ENCODE measurements at places on chromosomes 1 and 21.

GRCh38 chr1:91499904-91500755, 521 bp upstream of the CDC7 start:
- DNase-seq, result no peak

DNA sequence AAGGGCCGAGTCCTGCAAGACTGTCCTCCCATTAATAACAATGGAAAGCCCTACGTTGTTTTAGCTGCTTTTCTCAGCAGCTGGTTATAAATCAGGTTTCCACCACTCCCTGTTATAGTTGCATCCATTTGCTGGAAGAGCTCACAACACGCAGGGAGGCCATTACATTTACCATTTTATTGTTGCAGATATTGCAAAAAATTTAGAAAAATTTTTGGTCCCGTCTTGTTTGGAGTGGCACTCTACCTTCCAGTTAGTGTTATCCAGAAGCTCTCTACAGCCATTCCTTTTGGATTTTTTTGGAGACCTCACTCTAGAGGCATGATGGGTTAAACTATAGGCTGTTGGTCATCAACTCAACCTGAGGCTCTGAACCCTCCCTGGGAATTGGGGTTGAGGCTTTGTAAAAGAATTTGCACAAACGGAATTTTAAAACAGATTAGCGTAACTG, 1532.1 kb upstream of the TPTE start:
- DNase-seq, result no peak

- no peak for DNase-seq
These were observed 54.7 kb upstream of the SSBP3 start for GRCh38 chr1:54460861-54461387.

GRCh38 chr1:214952648-214953047, 129.9 kb upstream of the KCNK2 start:
- no peak for DNase-seq

DNA sequence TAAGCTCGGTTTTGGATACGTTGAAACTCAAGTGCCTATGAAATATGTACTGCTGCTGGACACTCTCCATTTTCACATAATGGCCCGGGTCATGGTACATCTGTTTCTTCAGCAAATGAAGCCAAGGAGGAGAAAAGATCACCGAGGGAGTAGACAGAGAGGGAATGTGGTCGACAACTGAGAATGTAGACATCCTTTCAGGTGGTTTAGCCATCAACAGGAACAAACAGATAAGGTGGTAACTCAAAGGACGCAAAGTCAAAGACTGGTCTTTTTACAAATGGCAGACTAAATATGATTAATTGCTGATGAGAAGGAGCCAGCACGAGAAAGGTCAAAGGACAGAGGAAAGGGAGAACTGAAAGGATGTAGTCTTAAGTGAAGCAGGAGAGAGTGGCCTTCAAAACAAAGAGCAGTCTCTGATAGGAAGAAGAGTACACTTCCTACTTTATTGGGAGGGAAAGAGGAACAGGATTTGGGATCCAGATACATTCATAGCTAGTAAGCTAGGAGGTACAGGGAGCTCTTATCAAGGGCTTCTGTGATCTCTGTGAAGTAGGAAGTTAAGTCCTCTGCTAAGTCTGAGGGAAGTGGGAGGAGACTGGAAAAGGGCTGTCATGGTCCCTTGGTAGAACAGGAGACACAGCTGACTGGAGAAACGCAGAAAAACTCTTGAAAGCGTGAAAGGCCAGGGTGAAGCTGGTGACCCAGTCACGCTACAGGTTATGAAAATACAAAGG, 28.3 kb downstream of the NUP133 start:
- DNase-seq, result no peak

DNA sequence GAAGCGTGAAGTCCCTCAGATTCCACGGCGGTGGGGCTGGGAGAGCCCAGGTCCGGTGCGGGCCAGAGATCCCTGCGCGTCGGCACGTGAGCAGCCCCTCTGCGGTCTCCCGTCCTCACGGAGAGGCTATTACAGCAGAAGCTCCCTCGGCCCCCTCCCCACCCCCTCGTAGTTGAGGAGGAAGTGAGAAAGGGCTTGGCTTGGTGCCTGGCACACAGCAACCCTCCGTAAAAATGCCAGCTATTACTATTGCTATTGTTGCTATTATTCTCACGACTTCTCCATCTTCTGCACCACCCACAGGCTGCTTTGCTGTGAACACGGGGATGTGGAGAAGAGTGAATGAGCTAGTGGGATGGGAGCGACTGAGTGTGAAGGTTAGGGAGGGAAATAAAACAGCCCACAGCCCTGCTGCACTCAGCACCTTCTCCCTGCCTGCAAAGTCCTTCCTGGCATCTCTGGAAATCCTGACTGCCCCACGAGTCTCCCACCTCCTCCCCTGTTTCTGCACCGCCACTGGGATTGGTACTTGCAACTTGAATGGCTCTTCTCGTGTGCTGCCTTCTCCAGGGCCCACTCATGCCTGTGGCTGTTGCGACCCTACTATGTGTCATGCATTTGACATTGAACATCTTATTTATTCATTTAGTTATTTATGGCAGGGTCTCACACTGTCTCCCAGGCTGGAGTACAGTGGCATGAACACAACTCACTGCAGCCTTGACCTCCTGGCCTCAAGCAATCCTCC, 26.6 kb downstream of the ZBTB18 start:
- DNase-seq, result no peak

- no peak for DNase-seq
These were observed 13.8 kb upstream of the SLC2A7 start for GRCh38 chr1:9039761-9040658.

DNA sequence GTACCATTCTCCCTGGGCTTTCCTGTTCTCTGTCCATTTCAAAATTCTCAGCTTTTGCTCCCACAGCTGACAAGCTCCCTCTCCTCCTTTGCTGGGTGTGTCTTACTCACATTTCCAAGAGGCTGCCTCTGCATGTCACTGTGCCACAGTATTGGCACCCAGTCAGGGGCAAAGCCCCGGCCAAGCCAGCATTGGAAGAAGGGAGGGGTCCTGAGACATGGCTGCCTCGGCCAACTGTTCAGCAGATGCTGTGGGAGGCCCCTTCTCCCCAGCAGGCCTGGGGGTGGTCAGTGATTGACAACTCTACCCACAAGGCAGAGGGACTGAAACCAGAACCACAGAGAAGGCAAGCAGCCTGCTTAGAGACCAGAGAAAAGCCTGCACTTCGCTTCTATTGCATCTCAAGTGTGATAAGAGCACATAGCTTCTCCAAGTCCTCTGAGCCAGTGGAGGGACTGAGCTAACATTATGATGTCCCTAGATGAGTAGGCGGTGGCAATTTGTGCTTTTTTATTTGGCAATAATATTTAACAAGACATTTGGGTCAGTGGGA, 294.1 kb downstream of the SIPA1L2 start:
- no peak for DNase-seq

- no peak for DNase-seq
These were observed 30.4 kb downstream of the B3GALNT2 start for GRCh38 chr1:235473806-235474205.

- no peak for DNase-seq
These were observed 48.6 kb downstream of the HIVEP3 start for GRCh38 chr1:41870076-41870562.

DNA sequence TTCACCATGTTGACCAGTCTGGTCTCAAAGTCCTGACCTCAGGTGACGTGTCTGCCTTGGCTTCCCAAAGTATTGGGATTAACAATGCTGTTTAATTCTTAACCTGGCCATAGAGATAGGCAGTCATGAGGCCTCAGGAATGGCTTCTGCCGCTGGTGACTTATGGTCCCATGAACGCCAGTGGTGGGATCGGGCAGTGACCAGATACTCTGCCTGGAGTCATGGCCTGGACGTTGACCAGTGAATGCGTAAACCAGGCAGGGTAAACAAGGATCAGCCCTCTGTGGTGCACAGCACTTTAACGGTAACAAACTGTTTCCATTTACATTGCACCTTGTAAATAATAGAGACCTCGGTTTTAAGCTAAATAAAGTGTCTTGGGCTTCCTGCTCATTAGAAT, 23.0 kb downstream of the MTARC1 start:
- no peak for DNase-seq

GRCh38 chr1:9108056-9108665, 20.7 kb downstream of the GPR157 start:
- DNase-seq, result no peak

GRCh38 chr1:80722611-80723010, 1078.1 kb upstream of the ADGRL2 start:
- no peak for DNase-seq

GRCh38 chr1:109625176-109625575, 5.5 kb downstream of the AMPD2 start:
- DNase-seq, result no peak

DNA sequence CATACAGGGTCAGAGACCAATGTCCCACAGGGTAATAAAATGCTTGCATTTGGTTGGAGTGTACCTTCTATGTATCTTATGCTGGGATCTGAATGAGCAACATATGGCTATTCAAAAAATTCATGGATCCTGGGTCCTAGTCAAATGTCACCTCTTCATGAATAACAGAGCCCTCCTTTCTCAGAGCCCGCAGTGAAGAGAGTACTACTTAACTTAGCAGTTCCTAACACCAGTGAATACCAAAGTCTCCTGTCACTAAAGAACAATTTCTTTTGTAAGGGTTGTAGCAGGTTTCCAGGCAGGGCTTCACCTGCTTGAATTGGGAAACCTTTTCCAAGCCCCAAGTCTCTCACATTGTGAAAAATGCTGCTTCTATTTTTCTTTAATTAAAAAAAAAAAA, 483.0 kb upstream of the DEPDC1 start:
- DNase-seq, result no peak

- DNase-seq, result no peak
These were observed 377.1 kb downstream of the NPHP4 start for GRCh38 chr1:5615076-5615475.

- no peak for DNase-seq
These were observed 65.9 kb upstream of the L1TD1 start for GRCh38 chr1:62128745-62129144.

GRCh38 chr1:10160173-10160572, 50.2 kb upstream of the KIF1B start:
- DNase-seq, result no peak

GRCh38 chr1:76035053-76035452, 39.5 kb upstream of the ST6GALNAC3 start:
- DNase-seq, result no peak

DNA sequence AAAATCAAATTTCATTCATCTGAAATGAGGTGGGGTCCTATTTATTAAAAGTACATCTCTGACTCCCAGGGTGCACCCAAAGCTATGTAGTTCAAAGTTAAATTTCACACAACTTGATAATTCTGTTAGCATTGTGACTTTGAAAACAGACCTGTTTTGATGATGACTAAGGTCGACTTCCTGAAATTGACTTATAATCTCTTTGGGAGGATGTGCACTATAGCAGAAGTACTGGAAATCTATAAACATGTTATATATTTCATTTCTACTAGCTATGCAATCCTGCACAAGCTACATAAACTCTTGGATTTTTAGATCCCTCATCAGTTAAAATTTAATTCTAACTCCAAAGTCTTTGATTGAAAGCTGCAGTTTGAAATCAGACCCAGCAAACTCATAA, 507.6 kb downstream of the NEGR1 start:
- DNase-seq, result no peak

DNA sequence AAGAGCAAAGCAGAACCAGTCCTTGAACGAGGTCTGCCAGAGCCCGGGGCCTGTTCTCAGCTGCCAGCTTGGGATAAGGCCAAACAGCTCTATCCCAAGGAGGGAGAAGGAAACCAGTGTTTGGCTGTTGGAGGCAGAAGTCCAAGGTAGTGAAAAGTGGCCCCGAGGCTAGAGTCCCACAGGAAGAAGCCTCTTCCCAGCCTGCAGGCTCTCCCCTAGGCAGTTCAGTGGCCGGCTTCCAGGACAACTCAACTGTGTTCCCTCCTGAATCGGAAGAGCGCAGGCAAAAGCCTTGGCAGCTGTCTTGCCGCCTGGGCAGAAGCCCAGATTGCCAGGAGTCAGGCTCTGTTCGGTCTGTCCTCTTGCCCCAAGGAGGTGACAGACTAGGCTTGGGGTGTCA, 19.3 kb downstream of the QSOX1 start:
- DNase-seq, result no peak

DNA sequence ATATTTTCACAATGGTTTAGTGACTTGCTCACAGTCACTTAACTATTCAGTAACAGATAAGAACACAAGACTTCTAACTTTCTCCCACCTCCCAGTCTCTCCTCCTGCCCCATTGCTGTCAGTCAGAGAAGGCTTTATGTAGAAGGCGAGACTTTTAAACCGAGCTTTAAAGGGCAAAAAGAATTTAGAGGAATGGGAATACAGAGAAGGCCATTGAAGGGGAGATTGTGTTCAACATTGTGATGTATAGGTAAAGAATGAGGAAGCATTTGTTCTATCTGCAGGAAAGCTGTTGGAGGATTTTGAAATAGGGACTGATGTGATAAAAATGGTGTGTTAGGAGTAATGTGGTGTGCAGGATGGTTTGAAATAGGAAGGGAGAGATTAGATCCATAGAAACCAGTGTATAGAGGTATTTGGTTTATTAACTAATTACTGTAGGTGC, 7.3 kb downstream of the POU2F1 start:
- no peak for DNase-seq

DNA sequence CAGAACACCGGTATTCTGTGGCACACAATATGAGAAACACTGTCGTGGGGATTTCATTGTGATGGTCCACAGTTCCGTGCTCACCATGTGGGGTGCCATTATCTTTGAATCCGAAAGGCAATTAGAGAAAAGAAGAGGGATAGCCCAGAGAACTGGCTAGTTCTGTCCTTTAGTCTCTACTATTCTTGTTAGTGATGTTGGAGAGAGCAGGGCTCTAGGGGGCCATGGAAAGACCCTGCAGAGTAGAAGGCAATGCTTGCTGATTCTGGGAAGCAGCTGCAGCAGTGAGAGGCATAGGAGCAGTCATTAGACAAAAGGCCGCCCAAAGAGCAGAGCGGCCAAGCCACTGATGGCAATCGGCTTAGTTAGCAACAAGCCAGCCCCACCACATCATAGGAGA, 146.3 kb downstream of the TSEN15 start:
- DNase-seq, result peak; percentile 48

GRCh38 chr1:65393347-65393746, 27.1 kb upstream of the LEPR start:
- DNase-seq, result no peak

DNA sequence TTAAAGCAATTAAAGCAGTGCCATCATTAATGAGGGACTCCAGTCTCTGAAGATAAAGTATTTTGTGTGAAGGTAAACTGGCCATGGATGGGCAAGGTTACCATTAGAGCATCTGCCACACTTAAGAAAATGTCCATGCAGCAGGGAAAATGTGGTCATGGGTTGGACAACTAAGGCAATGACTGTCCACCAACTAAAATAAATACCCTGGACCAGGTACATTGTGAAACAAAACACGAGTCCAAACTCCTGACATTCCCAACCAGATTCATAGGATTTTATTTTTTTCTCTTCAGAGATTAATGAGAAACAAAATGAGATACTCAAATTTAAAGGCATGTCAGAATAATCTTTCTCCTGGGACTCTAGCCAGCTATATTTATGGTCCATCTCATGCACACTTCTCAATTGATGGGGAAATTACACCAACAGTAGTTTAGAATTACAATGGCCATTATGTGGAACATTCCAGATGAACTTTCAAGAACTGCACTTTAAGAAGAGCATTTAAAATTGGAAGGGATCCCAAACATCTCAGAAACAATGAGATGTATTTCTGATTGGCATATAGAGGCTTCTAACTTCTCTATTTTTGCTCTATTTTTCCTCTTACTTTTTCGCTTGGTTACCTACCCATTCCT, 8.1 kb downstream of the GBP7 start:
- DNase-seq, result no peak
